NCI-H1092 treated with DMSO at 0.1 percent for 48 hours (cell line): ENCODE measurements at places on chromosomes 11 and 22.

- DNase-seq: no peak
Observed at GRCh38 chr11:125381499-125382044, 114.5 kb downstream of the FEZ1 start.

GRCh38 chr22:21866833-21867527 is 465 bp downstream of the MAPK1 start:
- peak; percentile 66 for DNase-seq

DNA sequence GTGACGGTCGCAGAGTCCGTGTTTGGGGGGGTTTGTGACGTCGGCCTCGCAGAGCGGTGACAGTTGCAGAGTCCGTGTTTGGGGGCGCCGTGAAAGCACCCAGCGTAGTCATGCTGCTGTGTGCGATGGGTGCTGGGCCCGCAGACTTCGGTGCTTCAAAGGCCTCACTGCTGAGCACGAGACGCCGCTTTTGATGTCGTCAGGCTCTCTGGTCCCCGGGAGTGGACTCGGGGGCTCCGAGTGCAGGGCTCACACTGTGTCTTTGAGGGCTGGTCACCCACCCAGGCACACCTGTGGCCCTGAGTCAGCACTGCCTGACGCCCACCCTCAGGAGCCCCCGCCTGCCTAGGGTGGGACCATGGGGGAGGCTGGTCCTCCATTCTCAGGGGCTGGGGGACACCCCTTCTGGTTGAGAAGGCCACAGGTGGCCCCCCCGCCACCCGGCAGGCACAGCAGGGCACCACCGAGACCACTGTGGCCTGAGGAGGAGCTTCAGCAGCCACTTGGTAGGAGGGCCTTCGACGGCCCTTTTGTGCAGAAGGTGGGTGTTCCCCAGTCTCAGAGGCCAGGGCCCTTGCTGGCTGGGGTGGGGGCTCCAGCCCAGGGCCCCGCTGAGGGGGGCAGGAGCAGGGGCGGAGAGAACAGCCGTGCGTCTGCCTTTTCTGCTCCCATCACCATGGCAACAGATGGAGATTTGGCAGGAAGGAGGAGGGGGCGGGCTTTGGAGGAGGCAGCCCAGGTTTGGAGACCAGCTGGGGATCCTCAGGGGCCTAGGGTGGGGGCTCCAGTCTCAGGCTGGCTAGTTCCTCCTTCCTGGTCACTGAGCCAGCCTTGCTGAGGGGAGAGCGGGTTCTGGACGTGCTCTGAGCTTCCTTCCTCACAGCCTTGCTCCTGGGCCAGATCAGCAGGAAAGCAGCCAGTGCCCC is 20.9 kb downstream of the BRSK2 start:
- peak; percentile 11 for DNase-seq

- no peak for DNase-seq
Observed at GRCh38 chr22:40256516-40256915, 78.8 kb downstream of the TNRC6B start.
